GM04503 (cell line): ENCODE measurements at places on chromosomes 6 and 20.

- no peak for DNase-seq
Observed at GRCh38 chr6:117317261-117317660, 51.9 kb downstream of the VGLL2 start.

DNA sequence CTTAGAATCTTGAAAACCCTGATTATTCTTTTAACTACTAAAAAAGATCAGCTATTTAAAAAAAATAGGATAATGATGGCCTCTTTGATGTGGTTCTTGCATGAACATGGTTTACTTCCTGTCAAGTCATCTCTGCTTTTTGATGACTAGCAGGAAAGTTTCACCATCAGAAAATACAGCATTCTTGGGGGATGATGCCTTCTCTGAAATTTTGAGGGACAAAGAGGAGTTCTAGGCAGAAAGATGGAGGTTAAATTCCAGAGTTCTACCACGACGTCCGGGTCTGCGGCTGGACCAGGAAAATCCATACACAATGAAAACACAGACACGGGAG is 130.4 kb downstream of the OLIG3 start:
- no peak for DNase-seq

- no peak for DNase-seq
Observed at GRCh38 chr6:139429580-139430145, 55.2 kb upstream of the CITED2 start.

DNA sequence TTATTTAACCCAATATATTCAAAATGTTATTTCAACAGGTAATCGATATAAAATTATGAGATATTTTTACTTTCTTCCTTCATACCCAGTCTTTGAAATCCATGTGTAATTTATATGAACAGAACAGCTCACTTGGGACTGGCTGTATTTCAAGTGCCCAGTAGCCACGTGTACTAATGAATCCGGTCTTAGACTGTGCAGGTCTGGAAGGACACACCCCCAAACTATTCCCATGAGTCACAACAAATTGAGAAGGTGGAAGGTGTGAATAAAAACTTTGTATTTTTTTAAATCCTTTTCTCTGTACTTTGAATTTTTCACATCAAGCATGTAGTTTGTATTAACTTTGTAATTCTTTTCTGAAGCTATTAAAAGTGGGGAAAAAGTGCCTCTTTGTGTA is 2.8 kb downstream of the UNC5CL start:
- DNase-seq: no peak

DNA sequence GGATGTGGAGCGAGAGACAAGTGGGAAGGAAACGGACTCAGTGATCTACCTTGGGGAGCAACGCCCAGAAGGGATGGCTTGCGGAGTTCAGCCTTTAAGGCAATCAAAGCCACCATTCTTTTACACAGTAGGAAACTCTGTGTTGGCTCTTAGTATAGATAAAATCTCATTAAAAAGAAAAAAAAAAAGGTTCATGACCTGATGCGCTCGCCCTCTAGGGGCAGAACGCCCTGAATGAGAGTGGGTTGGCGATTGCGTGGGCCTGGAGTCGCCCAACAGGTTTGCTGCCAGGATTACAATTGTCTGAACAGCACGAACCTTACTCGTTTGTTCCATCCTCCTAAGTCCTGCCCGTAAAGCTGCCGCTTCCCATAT is 1.2 kb downstream of the TPD52L1 start:
- DNase-seq: no peak

DNA sequence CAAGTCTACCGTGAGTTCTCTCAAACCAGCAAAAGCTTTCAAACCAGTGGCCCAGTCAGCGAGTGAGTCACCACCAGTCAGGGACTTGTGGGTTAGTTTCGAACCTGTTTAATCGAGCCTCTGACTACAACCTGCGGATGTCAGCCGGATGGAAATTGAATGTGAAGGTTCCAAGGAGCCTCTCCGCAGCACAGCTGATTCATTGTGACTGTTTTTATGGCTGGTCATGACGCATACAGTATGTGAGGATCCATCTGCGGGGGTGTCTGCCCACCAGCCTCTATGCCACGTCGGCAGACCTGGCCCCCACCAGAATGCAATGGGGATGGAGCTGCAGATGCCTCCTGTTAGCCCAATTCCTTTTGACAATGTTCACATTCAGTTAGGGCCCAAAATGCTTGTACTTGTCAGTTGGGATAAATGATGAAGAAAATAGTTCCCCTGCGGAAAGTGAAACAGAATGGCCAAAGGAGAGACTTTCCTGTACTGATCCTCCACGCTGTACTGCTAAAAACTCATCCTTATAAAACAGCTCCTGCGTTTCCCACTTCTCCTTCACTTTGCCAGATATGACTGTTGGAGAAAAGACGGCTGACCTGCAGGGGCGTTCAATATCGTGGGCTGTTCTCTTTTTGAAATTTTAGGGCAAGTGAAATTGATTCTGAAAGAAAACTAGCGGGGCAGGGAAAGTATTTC is 206.6 kb downstream of the TFAP2B start:
- no peak for DNase-seq

DNA sequence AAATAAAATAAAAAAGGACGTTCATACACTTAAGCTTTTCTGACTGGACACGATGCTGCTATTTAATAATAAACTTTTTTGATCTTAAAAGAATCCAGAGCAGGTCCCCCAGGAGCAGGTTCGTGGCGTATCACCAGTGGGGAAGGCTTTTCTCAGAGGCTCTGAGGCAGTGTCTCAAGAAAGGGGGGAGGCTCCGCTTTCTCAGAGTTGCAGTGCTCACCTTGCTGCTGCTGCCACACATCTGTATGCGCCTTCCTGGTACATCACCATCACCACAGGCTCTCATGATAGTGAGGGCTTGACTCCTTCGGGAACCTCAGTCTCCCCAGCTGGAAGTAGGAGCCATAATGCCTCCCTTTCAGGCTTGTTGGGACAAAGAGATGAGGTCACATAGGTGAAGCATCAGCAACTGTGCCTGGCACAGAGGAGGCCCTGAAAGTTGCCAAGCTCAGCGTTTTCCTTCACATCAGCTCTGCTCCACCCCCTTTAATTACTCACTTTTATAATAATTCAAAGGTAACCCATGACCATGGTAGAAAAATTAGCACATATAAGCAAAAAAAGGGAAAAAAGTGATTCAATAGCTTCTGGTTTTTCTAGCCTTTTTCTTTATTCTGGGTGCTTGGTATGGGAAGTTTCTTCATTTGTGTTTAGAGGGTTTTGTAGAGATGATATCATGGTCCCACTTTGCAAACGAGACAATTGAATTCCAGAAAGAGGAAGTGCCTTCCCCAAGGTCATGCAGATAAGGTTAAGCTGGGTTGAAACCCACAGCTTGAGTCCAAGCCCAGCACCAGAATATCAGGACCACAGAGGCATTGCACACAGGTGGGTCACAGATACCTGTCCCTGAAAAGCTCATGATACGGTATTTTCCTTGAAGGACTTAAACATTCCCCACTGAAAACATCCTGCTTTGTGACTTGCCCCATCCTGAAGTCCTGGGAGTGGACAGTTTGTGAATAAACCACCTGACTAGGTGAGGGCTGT is 24.5 kb downstream of the SRSF3 start:
- no peak for DNase-seq

DNA sequence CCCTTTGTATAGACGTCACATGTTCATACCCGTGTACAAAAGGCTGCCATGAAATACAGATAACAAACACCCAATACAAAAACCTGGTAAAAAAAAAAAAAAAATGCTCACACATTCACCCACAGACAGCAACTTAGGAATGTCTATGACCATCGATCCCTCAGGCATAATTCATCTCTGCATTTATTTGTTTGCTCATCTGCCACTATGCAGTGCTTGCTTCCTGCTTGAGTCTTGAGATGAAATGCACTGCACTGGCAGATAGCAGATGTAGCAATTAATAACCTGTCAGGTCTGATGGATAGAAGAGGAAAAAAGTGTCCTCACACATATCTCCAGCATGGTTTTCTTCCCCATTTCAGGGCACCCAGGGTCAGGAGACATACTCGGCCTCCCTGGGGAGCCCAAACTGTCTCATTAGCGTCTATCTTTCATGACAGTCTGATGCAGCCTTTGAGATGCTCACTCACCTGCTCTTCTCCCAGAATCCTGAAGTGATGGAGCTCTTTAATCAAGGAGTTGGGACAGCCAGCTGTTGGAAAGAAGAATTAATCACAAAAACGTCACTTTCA is 295.1 kb upstream of the AGPAT4 start:
- no peak for DNase-seq

DNA sequence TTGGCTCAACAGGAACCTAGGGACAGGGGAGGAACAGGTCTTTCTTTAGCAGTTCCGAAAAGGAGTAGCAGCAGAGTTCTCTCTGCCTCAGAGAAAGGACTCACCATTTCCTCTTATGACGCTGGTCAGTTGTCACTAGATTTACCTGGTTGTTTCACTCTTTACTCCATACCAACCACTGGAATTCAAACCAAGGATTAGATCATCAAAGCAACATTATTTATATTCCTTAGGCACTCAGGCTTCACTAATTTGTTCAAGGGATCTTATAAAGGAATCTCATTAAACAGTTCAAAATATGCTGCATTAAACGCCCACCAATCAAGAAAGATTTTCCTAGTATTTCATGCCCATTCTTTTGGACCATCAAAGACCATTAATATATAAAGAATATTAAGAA is 1129.5 kb upstream of the MAP3K7 start:
- DNase-seq: no peak

DNA sequence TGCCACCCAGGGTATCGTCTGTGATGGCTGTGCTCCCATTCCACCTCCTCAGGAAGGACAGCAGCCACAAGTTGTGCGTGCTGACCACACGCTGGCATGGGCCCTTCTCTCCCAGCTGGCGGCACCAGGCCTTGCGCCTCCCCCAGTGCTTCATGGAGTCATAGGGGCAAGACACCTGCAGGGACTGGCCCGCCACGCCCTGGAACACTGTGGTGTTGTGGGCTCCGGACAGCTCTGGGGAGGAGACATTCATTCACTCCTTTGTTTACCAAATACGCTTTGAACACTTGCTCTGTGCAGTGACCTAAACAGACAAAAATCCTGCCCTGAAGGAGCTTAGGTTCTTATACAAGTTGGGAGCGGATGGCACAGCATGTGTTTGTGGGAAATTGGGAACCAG is 1.5 kb downstream of the TREM2 start:
- DNase-seq: no peak

DNA sequence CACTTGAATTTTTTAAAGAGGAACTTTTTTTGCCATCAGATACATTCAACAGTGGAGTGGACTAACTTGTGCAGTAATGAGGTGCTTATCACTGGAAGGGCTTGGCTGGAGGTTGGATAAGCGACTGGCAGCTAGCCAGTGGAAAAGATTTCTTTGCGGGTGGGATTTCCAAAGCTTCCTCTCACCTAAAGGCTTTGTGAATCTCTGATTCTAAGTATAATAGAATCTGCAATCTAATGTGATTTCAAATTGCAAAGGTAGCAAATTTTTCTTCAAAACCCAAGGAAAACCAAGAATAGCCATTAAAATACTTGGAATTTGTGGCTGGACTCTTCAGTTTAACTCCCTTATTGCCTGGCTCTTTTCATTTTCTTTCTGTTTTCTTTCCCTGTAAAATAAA is 460.4 kb upstream of the MARCKS start:
- DNase-seq: no peak

- DNase-seq: no peak
Observed at GRCh38 chr20:6407163-6407562, 284.3 kb upstream of the FERMT1 start.

GRCh38 chr6:16316741-16317251 is 78.4 kb downstream of the GMPR start:
- no peak for DNase-seq

GRCh38 chr20:42634156-42634555 is 555.5 kb downstream of the PTPRT start:
- DNase-seq: no peak

- DNase-seq: no peak
Observed at GRCh38 chr20:33687993-33688937, 2.1 kb upstream of the E2F1 start.
